Psoas muscle (tissue), 8 donors: ENCODE measurements at places on chromosomes 3 and 15. TPM values are rescaled to one million over a fixed set of nuclear protein-coding genes. Genes with fewer than 3 reads are reported as not detected.

The LSMEM2 gene
- total RNA-seq, result 13.1 TPM

The SLC28A1 gene
- 1.9 TPM for total RNA-seq

The AMOTL2 gene
- 23.3 TPM for total RNA-seq

The PFKFB4 gene
- total RNA-seq, result 1.1 TPM

The TUSC2 gene
- 32.3 TPM for total RNA-seq

The CCDC191 gene
- 0.54 TPM for total RNA-seq

The THRB gene
- 34.8 TPM for total RNA-seq

The WDR48 gene
- total RNA-seq, result 26.9 TPM

GRCh38 chr3:188170461-188171459, 16.8 kb downstream of the LPP start:
- no peak for DNase-seq

DNA sequence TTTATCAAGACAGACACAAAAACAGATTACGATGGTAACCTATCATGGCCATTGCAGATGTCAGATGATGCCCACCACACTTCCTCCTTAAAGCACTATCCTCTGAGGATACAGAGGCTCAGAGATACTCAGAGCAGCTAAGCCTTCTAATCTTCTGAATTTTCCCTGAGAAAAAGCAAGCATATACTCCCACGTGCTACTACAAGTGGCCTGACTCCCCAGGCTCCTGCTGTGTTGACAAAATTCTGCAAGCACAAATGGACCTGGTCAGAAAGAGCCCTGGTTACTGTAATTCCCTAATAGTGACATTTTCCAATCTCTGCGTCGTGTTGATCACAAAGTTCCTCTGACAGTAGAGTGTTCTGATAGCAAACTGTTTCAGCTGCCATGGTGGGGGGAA, 207.1 kb downstream of the KCNMB2 start:
- no peak for DNase-seq

DNA sequence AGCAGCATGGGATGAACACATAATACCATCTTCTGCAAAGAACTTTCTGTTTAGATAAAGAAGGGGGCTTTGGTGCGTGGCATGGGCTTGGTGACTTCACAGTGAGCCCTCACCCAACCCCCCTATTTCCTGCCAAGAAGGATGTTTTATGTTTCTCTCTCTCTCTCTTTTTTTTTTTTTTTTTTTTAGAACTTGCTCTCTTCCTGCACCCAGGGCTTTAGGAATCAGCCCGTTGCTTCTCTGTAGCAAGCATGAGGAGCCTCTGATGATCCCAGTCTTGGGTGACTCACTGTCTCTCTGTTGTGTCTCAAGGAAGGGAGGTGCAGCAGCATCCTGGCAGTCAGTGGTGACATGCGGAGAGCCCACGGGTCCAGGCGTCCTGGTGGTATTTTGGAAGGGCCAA, 49.1 kb downstream of the CCK start:
- DNase-seq, result no peak

DNA sequence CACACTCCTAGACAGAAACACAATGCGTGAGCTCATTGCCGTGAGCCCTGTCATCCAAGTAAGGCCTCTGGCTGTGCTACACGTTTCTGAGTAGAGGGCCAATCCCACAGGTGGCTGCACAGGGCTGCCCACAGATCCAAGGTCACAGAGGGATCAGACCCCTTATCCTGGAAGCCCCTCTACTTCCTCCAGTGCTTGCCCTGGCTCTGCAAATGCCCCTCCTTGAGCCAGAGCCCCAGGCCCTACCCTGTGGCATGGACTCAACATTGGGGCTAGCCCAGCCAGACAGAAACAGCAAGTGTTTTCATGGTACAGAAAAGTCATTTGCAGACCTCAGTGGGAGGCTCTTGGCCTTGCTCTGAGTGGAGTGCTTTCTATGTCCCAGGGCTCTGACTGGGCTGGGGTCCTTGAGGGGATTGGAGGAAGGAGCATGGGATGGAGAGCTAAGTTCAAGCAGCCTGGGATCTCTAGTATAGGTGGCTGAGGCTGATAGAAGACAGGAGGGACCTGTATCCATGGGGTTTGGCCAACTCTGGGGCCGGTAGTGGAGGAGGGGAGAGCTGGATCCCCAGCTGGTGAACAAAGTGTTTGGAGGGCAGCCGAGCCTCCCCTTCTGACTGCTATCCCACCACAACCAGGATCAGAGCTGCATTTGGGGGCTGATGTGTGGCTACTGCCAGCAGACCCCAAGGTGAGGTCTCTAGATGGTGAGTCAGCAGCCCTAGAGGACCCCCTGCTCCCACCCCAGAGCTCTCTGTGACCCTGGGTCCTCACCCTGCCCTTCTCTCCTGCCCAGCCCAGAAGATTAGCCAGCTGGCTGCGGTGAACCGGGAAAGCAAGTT, 38.7 kb downstream of the GOLGA6A start:
- no peak for DNase-seq

DNA sequence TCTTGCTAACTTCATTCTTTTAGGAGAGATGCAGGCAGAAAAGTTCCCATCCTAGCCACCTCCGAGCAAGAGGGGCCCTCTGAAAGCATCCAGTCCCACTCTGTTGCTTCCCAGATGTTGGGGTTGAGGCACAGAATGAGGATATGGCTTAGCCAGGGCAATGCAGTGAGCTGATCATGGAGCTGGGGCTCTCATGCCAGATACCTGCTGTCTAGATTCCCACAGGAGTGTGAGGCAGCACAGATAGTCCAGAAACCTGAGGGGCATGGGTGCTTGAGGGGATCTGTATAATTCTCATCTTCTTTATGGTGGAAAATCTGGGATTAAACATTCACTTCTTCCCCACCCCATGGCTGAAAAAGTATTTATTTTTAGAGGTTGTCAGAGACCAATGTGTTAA, 1.2 kb downstream of the SLC22A13 start:
- no peak for DNase-seq

- no peak for DNase-seq
Observed at GRCh38 chr3:117355566-117355965, 646.0 kb downstream of the TUSC7 start.

GRCh38 chr3:103403191-103403590, 968.4 kb downstream of the ZPLD1 start:
- DNase-seq, result no peak

DNA sequence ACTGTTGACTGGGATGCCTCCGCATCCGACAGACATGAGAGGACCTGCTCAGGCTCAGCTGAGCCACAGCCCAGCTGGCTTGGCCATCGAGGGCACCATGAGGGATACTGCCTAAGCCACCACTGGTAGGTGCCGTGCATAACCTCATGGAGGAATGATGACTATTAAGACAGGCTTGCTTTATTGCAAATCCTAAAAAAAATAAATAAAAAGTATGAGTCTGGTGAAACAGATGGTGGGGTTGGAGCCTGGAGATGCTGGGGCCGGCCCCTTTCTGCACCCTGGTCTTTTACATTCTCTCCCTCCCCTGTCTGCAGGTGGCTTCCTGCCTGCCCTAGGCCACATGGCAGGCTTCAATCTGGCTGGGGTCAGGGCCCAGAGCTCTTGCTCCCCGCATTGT, 24.0 kb upstream of the RAD18 start:
- no peak for DNase-seq

DNA sequence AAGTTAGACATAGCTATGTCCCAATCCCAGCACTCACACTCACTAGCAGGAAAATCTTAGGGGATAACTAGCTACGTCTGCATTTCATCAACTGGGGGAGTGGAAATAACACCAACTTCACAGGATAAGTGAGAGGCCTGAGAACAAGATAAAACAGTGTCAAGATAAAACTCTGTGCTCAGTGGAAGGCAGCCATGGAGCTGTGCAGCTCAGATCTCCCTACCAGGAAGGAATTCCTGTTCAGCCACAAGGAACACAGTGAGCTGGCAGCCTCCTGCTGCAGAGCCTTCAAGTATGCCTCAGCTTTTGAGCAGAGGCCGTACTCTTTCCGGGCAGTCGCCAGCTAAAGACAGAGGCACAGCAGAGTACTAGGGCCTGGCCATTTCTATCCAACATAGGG, 115.8 kb upstream of the TOPAZ1 start:
- DNase-seq, result no peak

GRCh38 chr3:94137377-94137776, 74.5 kb downstream of the NSUN3 start:
- DNase-seq, result no peak

DNA sequence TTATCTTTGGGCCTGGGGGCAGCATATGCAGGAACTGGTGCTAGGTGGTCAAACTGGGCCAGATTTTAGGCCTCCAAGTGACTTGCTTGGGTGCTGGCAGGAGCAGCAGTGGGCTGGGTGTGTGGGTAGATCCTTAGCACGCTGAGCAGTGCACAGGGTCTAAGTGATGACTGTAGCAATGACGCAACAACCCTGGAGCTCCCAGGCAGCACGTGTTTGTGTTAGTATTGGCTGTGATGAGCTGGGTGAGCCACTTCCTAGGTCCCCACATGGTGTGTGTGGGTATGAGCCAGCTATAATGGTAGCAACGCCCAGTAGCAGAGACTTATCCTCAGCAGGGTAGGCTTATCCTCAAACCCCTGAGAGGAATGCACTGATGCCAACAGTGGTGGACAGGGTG, 570.6 kb upstream of the ROBO1 start:
- no peak for DNase-seq

GRCh38 chr15:80574590-80574989, 120.5 kb upstream of the ABHD17C start:
- DNase-seq, result no peak
